ENCODE measurements at places on chromosomes 11 and 22. TPM values are rescaled to one million over a fixed set of nuclear protein-coding genes. Genes with fewer than 3 reads are reported as not detected.

RPS3 gene
- total RNA-seq, result 1,278 TPM

SART1 gene
- 34.1 TPM for total RNA-seq

MS4A6E gene
- not detected for total RNA-seq

CTSW gene
- not detected for total RNA-seq

CD3D gene
- not detected for total RNA-seq

TRIOBP gene
- 160 TPM for total RNA-seq

CARD18 gene
- total RNA-seq, result not detected

LUZP2 gene
- 8.0 TPM for total RNA-seq

PLCB3 gene
- 53.7 TPM for total RNA-seq

TAF1D gene
- total RNA-seq, result 158 TPM

HSPA8 gene
- total RNA-seq, result 1,483 TPM

CRYBB3 gene
- total RNA-seq, result not detected

PARVG gene
- not detected for total RNA-seq

UBQLNL gene
- total RNA-seq, result 0.05 TPM

MS4A7 gene
- total RNA-seq, result not detected

CRACR2B gene
- total RNA-seq, result 1.2 TPM

ATG2A gene
- total RNA-seq, result 14.9 TPM

PNPLA3 gene
- total RNA-seq, result 5.3 TPM

JAML gene
- not detected for total RNA-seq

MRGPRG gene
- total RNA-seq, result not detected

APOBEC3B gene
- 2.8 TPM for total RNA-seq

CRYBB2 gene
- not detected for total RNA-seq

TMEM134 gene
- 38.1 TPM for total RNA-seq

SLC22A6 gene
- not detected for total RNA-seq

Measured in smooth muscle cell of the umbilical artery (primary cell).